Activated CD4-positive, alpha-beta T cell treated with anti-CD3 and anti-CD28 coated beads, Interleukin-2, amount 50 U/mL, for 48 hours (primary cell): ENCODE measurements at places on chromosomes 12 and 14.

GRCh38 chr14:56570295-56570694 is 9.3 kb upstream of the TMEM260 start:
- DNase-seq = no peak

DNA sequence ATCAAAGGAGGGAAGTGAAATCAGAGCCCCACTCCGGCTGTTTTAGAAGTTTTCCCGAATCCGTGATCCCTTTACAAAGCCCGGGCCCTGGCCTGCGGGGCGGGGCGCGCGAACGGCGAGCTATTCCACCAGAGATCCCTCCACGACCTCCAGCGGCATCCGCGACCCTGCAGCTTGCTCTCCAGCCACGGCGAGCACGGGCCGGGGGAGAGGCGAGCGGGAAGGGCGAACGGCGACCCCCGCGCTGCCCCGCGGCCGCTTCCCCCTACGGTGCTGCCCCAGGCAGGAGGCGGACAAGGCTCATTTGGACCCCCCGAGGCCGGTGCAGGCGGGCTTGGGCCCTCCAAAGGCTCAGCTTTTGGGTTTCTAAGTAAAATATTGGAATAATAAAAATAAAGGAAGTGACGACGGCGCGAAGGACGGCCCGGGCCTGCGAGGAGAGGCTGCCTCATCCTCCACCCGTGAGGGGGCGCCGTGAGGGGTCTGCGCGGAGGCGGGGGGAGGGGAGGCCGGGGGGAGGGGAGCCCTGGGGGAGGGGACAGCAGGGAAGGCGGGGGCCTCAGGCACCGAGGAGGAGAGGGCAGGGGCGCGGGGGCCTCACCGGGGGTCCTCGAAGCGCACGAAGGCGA is 613 bp downstream of the SRSF9 start:
- DNase-seq = peak; percentile 28

DNA sequence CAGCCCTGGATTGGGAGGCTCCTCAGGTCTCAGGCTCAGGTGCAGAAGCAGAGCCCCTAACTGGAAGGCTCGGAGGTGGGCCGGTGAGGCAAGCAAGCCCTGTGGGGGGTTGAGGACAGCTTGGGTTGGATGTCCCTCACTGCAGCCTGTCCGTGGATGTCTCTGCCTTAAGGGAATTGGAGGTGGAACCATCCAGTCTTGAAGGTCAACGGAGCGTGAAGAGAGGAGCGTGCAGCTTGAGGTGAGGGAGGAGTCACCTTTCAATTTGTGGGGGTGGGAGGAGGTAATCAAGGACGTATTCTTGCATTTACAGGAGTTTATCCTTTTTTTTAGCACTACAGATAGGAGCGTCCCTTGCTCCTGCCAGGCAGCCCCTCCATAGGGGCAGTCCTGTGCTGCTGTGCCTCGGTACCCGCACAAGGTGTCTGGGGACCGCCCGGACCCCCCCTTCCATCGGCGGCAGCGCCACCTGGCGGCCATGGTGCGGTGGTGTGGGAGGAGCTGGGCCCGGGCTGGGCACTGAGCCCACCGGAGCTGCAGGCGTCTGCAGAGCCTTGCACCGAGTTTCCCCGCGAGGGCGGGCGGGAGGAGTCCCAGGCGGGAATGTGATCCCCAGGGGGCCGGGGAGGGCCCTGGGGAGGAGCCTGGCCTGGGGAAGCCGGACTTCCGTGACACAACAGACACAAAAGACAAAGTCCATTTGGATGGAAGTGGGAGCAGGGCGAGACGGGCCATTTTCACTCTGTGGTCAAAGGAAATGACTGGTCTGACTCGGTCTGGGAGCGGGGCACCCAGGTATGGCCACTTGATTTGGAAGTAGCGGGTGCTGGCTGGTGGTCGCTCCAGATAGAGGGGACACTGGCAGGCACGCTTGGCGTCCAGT is 864 bp downstream of the DNAJC22 start:
- DNase-seq = peak; percentile 83

GRCh38 chr12:39352471-39353017 is 90.4 kb downstream of the KIF21A start:
- no peak for DNase-seq

DNA sequence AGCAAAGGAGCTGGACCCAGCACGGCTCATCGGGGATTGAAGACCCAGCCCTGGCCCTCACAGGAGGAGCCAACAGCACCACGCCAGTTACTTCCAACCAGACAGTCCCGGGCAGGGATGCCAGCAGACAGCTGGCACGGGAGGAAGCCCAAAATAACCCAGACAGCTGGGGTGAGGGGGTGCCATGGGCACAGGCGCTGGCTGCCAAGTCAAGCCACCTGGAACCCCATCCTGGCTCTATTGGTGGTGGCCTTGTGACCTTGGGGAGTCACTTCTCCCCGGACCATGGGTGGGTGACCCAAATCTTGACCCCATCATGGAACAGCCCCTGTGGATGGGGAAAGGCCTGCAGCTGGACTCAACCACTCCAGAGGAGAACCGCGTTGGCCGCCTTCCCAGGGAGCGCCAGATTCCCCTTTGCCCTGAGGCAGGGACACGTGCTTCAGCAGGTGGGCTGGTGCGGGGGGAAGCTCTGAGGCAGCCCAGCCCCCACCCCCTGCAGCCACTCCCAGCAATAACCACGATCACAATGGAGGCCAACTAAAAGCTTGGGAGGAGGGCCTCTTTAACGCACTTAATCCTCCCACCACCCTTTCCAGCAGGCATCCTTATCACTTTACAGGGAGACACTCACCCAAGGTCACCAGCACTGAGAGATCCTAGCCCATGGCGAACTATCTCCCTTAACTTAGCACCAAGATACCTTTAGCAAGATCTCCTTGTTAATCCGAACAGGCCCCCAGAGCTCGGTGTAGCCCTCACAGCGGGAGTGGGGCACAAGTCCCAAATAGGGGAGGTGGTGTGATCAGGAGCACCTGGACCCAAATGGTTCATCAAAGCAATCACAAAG is 4.7 kb upstream of the RHOF start:
- no peak for DNase-seq

DNA sequence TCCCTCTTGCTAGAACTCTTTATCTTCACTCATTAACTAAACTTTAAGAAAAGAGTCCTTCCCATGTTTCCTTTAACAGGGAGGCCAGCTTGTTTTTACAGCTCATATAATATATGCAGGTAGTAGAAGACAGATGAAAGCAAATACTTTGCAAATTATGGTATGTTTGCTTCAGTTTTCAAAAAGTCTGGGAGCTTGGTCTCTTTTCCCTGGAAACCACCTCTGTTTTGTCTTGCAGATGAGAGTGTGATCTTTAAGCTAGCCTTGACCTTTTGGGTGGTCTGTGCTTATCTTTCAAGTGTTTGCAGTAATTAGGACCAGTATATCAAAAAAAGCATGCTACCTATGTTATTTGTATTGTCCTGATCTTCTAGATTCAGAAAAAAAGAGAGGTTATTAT is 62.7 kb downstream of the ERC1 start:
- DNase-seq = no peak
